ENCODE measurements at places on chromosomes 4 and X.

DNA sequence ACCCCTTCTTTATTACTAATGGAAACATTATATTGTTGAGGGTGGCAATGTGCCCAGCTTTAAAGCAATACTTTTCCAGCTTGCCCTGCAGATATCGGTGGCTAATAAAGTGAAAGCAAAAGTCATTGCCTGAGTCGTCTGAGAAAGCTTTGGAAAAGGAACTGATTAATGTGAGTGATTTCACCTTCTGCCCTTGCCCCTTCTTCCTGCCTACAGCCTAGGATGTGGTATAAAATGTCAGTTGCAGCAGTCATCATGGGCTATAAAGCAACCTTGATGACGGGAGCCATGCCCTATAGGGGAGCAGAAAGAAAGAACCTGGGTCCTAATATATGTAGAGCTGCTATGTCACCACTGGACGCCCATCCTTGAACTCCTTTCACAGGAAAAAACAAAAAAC is 132.4 kb upstream of the USP9X start:
- DNase-seq = no peak

DNA sequence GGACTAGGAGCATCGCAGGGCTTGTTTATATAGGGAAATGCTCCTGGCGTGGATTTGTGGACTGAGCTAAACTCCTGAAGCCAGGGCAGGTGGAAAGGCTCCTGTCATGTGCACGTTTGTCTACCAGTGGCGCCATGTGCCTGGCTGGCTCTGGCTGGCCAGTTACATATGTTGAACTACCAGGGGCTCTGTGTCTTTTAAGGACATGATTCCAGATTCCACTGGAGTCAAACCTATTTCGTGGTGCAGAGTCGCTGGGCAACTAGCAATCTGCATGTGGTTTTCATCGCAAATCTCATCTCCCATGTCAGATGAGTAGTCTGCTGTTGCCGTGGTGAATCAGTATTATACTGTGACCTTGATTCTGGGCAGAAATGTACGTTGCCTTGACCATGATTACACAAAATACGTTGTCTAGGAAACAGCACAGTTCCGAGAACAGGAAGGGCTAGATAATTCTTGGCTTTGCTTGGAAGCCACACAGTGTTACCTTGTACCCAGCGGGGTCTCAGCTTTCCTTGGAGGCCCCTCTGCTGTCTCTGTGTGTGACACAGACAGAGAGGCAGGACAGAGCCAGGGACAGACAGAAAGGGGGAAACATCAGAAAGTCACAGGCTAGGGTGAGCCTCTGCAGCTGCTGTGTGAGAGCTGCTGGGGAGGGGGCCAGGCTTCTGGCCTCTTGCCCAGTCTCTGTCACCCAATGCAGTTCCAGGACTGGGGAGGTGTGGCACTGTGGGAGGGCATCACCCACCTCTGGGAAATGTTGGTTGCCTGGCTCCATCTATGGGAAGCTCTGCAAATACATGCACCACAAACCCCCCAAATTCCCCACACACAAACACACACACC is 19.2 kb downstream of the PNMA6E start:
- no peak for DNase-seq

GRCh38 chrX:18297251-18297650 is 57.2 kb downstream of the SCML2 start:
- DNase-seq = no peak

DNA sequence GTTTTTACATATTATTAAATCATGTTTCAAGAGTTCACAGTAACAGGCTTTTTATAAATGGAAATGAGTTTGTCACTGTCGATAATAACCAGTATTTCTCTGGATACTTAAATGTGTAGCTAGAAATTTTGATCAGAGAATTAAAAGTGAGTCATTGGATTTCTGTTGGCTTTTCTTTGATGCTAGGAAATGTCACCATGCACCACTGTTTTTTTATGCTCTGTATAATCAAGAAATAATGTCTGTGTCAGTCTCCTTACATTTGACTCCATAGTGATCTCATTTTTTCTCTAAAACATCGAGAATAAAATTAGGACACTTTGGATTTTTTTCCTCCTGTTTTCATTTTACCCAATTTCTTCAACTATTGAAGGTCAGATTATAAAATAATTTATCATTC is 234.2 kb downstream of the RAPGEF2 start:
- DNase-seq = no peak

DNA sequence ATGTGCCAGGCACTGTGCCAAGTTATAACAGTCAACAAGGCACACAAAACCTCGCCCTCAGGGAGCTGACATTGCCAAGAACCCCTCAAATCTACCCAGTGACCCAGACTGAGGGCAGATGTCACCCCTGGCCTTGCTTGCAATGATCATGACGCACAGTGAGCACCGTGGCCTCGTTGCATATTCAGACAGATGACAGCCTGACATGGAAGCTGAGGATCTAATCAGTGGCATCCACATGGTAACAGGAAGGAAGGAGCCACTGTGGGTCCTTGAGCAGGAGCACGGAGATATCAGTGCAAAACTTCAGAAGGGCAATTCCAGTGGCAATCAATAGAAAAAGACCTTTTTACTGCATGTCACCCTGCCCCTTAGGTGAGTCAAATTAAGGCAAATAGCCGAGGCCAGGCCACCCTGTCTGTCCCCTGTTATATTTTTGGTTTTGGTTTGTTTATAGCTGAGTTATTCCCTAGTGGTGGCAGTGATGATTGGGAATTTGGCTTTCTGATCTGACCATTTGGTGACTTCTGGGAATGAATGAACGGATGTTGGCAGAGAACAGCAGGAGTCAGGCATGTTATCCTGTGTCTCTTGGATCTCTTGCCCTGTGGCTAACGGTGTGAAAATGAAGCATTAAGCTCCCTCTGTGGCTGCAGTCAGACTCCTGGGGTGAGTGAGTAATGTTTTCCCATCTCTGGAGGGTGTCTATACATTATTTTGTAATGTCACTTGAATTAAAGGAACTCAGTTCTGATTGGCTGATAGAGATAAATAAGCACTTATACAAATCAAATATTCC is 20.4 kb downstream of the WDR13 start:
- no peak for DNase-seq

DNA sequence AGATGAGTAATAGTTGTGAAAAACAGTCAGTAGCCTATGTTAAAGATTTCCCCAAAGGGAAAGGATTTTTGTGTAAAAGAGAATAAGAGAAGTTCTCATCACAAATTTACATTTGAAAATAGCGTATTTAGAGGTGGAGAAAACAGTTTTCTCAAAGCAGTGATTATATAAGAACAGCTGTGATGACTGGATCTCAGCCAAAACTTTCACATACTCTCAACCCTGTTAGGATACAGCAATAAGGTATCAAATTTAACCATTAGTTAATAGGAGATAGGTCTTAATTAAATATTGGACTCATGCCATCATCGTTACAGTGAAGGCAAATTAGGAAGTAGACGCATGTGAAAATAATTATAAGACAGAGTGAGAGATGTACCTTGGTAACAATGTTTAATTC is 622.7 kb downstream of the PCDH18 start:
- no peak for DNase-seq

DNA sequence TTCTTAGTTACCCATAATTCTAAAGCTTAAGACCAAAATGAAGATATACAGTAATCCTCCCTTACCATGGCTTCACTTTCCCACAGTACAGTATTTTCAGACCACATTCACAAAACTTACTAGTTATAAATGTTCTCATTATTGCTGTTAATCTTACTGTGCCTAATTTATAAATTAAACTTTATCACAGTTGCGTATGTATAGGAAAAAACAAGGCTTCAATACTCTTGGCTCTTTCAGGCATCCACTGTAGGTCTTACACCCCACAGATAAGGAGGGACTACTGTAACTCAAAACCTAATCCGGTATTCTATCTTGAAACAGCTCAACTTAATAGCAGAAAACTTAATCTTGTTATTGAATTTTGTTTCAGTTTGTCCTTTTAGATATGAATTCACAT is 3.6 kb downstream of the HMGB2 start:
- DNase-seq = no peak

DNA sequence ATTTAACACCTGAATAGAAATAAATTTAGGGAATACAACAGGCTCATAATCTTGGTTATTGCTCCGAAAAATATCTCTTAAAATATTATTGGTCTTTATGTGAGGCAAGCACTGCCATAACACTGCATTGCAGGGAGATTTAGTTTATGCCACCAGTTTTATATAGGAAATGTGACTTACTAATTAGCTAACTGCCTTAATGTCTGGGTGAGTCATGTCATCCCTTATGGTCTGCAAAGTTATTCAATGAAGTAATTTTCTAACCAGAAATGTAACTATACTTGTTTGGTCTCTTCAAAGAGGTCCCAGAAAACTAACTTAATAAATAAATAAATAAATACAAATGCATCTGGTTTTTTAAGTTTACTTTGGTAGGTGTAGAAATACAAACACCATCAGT is 597.2 kb downstream of the GALNTL6 start:
- DNase-seq = no peak

DNA sequence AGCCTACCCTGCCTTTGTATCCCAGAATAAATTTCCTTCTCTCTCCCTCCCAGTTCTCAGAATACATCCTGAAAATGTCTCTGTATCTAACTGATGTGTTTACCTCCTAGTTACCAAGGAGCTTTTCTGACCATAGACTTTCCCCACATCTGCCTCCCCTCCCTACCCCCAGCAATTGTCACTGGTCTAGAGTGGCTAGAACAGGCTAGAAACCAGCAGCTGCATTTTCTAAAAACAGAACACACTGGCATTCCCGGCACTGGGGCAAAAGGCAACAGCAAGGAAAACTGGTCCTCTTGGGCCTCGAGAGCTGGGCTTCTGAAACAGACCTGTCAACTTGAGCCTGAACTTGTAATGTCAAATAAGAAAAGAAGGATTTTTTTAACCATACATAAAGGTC is 16.4 kb downstream of the TASL start:
- DNase-seq = no peak

DNA sequence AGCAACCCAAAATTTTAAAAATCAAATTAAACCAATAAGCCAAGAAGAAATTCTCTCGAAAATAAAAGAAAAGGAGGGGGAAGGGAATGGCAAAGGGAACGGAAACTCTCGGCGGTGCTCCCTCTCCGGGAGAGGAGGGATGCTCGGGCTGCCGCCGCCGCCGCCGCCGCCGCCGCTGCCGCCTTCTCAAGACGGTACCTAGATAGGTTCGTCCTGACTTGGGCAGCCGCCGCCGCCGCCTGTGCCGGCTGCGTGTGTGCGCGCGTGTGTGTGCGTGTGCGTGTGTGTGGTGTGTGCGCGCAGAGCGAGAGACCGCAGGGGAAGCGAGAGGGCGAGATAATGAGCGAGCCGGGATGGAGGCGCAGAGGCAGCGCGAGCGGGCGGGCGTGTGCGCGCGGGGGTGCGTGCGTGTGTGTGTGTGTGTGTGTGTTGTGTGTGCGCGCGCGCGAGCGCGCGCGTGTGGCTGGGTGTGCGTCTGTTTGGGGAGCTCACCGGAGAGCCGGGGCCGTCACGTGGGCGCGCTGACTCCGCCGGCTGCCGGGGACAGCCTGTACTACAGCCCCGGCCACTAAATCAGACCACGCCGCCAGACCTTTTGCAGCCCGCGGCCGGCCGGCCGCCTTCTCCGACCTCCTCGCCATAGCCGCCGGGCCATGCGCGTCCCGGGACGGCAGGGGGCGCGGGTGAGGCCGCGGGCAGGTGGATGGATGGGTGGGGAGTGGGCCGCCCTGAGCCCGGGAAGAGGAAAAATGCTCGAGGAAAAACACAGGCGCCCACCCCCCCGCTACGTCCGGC is 111.6 kb downstream of the DHX15 start:
- DNase-seq = no peak

- no peak for DNase-seq
Measured at GRCh38 chr4:182975806-182976205, 58.6 kb upstream of the DCTD start.

GRCh38 chr4:67573193-67573592 is 14.7 kb downstream of the STAP1 start:
- DNase-seq = no peak

- no peak for DNase-seq
Measured at GRCh38 chr4:88296413-88297211, 12.3 kb upstream of the PPM1K start.

DNA sequence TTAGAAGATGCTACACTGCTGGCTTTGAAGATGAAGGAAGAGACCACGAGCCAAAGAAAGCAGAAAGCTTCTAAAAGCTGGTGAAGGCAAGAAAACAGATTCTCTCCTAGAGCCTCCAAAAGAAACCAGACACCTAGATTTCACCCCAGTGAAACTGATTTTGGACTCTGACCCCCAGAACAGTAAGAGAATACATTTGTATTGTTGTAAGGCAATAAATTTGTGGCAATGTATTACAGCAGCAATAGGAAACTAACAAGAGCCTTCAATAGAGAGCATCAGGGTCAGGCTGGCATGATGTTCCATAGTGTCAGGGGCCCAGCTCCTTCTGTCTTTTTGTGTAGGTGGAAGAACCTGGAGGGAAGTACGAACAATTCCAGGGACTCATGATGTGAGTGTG is 6.0 kb upstream of the TEC start:
- no peak for DNase-seq

DNA sequence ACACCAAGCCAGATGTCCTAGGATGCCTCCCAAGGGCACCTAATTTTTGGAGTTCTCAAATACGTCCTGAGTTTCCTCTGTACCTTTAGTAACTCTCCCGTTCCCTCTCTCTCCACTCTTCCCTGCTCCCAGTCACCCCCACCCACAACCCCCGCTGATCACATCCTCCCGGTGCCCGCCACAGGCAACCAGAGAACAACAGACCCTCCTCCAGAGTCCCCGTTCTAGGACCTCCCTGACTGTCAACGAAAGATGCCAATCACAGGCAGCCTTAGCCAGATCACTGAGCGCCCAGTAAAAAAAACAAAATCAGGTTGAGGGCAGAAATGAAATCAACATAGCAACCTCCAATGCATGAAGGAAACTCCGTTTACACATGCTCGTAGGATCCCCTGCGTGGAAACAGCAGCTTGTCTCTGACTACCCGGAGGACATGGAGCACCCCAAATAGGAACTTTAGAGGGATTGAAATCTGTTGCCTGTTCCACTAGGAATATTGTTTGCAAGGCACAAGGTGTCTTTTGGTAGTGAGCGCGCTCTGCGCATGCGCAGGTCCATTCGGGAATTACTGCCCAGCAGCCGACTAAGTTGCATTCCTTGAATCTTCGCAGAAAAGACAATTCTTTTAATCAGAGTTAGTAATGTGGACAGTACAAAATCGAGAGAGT is at the start of gene GABRB1:
Gene GABRB1 (plus strand): TSS at position 557 of the 668 bp plus-strand sequence.
- DNase-seq = no peak

- no peak for DNase-seq
Measured at GRCh38 chr4:51942108-51942832, 77.9 kb downstream of the LRRC66 start.

DNA sequence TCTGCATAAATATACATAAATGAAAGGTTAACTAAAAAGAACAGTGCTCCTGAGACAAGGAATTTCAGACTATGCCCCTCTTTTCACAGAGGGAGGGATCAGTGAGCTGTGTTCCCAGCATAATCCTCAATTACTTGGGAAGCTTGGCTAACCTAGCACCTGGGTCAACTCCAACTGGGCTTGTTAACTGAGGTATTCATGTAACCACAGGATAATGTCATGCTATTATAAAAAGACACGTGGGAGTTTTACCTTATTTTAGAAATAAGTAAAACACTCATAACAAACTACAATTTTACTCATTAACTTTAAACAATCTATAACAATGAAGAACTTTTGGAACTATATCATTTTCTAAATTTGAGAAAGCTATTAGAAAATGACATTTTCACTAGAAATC is 48.6 kb downstream of the RPGR start:
- no peak for DNase-seq
